CD4-positive, alpha-beta T cell treated with Interleukin-1 beta for 1 hour (primary cell): ENCODE measurements at places on chromosomes 16 and 17.

DNA sequence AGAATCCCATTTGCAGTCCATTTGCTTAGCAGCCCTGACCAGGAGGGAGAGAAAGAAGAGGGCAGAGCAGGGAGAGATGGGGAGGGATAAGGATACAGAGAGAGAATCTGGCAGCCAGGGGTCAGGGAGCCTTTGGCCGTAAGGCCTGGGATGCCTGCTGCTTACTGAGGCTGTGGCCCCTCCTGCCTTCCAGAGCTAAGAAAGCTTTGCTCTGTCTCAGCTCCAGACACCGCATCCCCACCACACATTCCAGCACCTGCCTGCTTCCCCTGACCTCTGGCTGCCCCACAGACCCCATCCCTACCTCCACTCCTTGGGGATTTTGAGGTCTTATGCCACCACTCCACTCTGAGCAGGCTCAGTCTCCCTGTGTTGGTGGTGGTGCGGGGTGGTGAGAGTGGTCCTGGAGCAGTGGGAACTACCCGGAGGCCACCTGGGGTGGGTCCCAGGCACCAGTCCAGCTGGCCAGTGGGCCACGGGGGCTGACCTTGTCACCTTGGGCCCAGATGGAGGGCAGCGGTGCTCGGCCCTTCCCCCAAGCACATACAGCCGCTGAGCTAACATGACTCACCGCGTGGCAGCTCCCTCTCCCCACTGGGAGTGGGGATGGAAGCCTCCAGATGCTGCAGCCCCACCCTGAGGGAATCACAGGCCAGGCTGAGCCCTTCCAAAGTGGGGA is 58.3 kb downstream of the RAI1 start:
- no peak for DNase-seq

GRCh38 chr17:76189741-76190140 is 48.7 kb upstream of the FOXJ1 start:
- peak; percentile 3 for DNase-seq

- no peak for DNase-seq
These were observed 247.7 kb downstream of the UTP18 start for GRCh38 chr17:51508048-51508447.

- no peak for DNase-seq
These were observed 29.3 kb downstream of the AKAP10 start for GRCh38 chr17:19948116-19948943.

- peak; percentile 7 for DNase-seq
These were observed 31.5 kb downstream of the PIPOX start for GRCh38 chr17:29074488-29074887.

DNA sequence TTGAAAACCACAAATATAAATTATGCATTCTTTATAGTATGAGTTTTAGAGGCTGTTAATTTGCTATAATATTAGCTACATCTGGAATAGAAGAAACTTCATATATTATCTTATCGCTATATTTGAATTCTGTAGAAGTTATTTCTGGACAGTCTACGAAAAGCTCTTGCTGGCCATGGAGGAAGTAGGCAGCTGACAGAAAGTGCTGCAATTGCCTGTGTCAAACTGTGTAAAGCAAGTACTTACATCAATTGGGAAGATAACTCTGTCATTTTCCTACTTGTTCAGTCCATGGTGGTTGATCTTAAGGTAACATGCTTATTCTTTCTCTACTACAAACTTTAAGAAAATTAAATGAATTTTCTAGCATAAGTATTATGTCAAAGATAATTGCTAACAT is 96.8 kb downstream of the OMG start:
- DNase-seq = no peak

GRCh38 chr17:74545843-74546230 is at the start of gene CD300C:
Gene CD300C, minus strand, starts transcription at chr17:74546115. Its CDS starts 333 bp downstream, at chr17:74545782.
- DNase-seq = peak; percentile 71

DNA sequence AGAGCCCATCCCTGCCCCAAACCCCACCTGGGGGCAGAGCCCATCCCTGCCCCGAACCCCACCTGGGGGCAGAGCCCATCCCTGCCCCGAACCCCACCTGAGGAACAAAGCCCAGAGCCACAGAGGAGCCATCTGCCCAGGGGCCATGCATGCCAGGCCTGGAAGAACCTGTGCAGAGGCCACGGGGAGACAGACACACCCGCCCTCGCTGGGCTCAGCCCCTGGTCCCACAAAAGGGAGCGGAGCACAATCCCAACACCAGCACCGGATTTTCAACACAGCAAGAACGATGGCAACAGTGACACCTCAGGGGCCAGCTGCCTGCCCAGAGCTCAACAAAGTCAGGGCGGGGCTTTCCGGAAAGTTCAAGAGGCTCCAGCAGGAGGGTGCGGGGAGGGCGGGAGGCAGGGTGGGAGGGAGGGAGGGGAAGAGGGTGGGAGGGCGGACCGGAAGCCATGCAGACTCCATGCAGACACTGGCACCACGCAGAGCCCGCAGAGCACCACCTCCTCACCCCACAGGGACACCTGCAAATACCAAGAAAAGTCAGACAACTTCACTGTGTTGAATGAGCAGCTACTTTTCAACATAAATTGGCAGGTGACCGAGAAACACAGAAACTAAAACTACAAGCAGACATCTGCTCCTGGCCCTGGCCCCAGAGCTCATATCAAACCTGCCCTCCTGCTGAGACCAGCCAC is 27.9 kb upstream of the C16orf95 start:
- peak; percentile 63 for DNase-seq
